T-helper 2 cell (primary cell): ENCODE measurements at places on chromosomes 1 and 21.

DNA sequence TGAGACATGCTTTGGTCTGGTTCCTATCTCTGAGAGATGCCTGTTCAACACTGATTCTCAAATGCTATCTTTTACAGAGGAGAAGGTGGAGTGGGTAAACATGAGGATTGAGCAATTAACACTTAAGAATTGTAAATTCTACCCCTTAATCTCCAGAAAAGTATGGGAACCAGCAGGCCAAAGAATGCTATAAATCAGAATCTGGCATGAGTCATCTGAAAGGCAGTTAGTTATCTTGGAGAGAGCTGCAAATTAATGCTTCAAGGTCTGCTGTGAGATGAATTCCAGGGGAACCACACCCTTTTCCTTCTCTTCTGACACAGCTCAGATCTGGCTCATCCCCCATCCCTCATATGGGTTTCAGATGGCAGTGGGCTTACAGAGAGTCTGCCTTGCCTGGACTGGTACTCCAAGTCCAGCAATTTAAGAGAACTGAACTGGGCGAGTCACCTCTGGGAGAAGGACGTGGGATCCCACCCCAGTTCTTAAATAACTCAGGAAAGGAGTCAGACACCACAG lies 5.2 kb downstream of the S100A10 start:
- DNase-seq: no peak

DNA sequence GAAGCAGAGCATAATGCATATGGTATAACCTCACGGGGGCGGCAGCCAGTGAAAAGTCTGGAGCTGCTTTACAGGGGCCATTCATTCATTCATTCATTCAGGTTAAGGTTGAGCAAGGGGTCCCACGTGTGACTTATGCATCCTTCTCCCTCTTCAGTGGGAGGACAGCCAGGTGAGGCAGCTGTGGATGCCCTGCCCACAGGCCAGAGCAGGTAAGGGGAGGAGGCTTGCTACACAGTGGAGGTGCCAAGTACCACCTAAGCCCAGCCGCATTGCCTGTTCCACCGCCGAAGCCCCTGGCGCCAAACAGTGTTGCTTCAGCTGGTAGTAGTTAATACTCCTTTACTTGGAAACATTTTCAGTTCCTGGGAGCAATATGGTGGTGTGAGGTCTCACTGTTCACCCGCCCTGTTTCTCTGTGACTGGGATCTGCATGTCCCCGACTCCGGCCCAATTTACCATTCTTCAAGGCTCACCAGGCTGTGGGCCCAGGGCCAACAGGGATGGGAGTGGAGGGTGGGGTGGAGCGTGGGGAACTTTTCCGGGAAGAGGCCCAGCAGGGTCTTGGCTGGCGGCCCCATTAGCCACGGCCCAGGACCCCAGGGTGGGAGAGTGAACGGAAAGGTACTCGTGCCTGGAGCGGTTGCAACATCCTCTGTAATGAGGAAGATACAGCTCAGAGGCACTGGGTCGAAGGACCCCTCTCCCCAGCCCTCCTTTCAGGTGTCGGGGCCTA lies 722 bp upstream of the PODN start:
- no peak for DNase-seq

GRCh38 chr1:157438613-157439012 lies 113.7 kb downstream of the FCRL5 start:
- DNase-seq: no peak

GRCh38 chr1:58852731-58853485 lies 69.1 kb upstream of the JUN start:
- no peak for DNase-seq

DNA sequence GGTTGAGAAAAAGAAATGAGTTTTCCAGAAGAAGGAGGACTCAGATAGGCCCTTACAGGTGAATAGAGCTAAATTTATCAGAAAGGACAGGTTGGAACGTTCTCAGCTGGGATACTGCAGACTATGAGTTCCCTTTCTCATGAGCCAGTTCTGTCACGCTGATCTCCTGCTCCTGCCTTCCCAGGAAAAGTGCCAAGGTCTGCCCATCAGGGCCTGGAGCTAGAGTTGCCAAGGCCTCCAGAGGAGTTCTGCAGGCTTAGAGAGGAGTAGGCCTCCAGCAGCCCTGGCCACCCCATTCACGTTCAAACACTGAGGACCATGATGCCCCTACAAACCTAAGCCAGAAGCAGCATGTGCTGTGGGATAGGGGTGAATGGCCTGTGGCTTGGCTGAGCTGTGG lies 126.8 kb upstream of the TNR start:
- DNase-seq: no peak

GRCh38 chr21:17527240-17527639 lies 14.4 kb downstream of the CXADR start:
- no peak for DNase-seq

DNA sequence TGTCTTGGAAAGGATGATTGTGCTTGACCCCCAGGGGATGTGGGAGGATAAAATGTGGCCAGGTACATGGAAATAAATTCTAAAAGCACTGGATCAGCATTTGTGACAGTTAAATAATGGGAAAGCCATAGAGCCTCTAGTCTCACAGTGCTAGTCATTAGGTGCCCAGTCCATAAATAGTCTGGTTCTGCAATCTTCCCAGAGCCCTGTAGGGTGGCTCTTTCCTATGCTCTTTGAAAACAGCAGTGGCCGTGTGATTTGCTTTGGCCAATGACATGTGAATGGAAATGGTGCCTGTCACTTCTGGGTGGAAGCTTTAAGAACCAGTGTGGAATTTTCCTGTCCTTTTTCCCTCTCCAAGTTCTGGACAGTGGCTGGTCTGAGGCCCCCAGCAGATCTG lies 113.2 kb downstream of the TRABD2B start:
- DNase-seq: no peak

DNA sequence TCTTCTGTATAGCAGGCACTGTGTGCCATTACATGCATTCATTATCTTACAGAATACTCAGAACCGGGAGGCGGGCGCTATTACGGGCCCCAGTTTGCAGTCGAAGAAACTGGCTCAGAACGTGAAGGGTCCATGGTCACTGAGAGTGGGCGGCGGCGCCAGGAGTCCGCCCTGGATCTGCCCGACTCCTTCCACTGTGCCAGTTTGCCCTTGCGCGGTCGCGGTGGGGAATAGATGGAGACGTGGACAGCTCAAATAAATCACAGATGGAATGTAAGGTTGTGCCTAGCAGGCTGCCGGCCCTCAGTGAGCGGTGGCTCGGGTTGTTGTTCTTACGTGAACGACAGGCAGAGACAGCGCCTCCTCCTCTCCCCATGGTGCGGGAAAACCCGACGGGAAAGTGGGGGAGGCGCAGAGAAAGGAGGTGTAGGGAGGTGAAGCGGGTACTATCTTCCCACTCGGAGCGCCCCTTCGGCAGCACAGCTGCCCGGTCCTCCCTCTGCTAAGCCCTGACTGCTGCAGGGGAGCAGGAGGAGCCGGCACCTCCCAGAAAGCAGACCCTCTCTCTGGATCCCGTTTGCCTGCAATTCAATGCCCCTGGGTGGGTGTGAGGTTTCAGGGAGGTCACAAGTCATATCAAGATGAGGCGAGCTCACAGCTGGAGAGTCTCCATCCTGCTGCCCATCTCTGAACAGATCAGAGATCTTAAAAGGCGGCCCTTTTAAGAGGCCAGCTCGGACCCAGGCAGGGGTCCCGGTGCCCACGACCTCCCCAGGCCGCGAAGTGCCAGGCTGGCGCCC lies 1.1 kb downstream of the COL9A2 start:
- DNase-seq: peak; percentile 7

DNA sequence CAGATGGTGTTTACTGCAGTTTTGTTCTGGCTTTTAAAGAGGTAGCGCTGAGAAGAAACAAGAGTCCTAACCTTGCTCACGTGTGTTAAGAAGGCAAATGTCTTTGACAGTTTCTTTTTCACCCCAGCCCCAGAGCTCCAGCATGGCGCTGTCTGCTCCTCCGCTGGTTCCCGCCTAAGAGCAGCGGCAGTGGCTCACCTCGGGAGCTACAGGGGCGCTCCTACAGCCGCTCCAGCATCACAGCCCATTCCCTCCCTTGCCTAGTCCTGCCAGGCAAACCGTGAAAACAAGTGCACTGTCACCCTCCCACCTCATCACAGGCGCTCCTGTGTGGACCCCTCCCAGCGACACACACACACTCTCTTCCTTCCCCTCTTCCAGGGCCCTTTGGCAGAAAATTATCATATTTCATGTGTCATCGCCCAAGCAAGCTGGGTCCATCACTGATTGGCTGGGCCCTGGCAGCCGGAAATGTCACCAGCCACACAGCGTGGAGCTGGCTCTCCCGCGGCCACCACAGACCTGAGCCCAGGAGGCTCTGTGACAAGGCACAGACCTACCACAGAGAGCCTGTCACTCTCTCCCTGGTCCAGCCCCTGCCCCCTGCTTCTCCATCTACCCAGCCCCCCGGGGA lies 1.2 kb upstream of the HIVEP3 start:
- peak; percentile 81 for DNase-seq
